ENCODE measurements at places on chromosomes 12 and 14.

GRCh38 chr14:26339381-26339780 lies 258.5 kb downstream of the NOVA1 start:
- DNase-seq: no peak

DNA sequence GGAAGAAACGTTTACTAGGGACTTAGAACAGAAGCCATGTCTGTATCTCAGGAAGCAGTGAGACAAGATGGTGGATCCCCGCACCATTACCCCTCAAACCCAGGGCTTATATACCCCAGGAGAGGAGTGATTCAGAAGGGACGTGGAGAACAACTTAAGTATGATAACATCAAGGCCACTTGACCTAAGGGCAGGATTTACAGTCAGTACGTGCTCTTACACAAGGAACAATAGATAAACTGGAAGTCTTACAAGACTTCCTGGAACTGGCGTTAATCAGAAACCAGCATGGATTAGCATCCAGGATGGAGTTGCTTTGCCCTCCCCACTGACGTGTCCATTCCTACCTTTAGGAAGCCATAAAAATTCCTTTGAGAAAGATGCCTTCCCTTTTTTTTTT lies 8.6 kb upstream of the ETFBKMT start:
- DNase-seq: no peak

DNA sequence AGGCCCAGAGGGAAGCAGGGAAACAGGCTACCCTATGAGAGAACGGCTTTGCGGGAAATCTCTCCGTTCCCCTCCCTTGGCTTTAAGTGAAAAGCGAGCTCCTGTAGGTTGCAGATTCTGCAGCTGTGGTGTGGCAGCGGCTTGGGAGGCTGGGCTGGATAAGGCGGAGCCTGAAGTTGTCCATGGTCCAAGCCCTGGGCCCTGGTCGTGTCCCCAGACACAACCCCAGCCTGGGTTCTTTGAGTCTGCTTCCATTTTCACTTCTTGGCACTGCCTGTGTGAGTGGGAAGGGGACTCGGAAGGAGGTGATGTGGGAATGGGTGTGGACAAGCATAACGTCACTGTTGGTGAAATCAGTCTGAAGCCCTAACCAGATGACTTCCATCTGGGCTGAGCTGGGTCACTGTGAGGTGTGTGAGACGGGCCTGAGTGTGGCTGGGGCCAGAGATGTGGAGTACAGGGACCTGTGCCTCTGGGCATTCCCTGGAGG lies 43.0 kb upstream of the CTDSP2 start:
- DNase-seq: no peak

DNA sequence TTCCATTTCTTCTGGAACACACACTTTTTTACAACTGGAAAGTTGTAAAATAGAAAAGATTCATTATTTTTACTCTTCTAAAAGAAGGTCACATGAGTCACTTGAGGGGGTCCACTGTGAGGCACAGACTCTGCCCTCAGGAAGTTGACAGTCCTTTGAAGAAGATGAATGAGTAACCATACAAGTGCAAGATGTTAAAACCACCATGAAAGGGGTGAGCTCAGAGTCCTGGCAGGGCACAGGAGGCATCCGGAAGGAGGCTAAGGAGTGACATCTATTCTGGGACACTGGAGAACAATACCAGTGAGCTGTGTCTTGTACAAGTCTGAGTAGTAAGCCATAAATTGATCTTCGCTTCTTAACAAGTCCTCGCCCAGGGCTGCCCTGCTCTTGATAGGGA lies 126.0 kb upstream of the FRMD6 start:
- no peak for DNase-seq

GRCh38 chr12:1287446-1287975 lies 296.5 kb downstream of the ERC1 start:
- no peak for DNase-seq

- no peak for DNase-seq
Measured at GRCh38 chr14:79602045-79602444, 609.3 kb downstream of the DIO2 start.

- no peak for DNase-seq
Measured at GRCh38 chr14:100200311-100200710, 38.6 kb upstream of the YY1 start.
